ENCODE measurements at places on chromosomes 16 and 17.

- no peak for DNase-seq
Observed at GRCh38 chr17:61618950-61619349, 27.9 kb upstream of the NACA2 start.

DNA sequence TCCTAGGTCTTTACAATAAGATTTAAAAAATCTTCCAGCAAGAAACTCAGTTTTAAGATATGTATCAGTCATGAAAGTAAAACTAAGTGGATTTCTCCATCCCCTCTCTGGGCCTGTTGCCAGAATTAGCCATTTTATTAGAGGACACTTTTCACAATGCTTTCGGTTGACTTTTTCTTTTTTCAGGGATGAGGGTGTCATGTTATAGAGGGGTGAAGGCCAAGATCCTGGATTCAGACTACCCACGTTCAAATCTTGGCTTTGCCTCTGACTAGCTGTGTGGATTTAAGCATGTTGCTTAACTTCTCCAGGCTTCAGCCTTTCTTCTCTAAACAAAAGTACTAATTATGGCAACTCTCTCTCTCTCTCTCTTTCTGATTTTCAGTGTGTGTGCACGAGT is 111.7 kb upstream of the COX10 start:
- DNase-seq, result no peak

GRCh38 chr17:44795928-44796327 is 34.2 kb downstream of the GJC1 start:
- no peak for DNase-seq

- no peak for DNase-seq
Observed at GRCh38 chr17:59365383-59365981, 34.0 kb downstream of the YPEL2 start.

- DNase-seq, result no peak
Observed at GRCh38 chr16:1559446-1559975, 26.0 kb downstream of the TMEM204 start.
